Stimulated activated CD8-positive, alpha-beta memory T cell treated with anti-CD3 and anti-CD28 coated beads, Interleukin-15, amount 100 ng/mL, for 1 hour (primary cell): ENCODE measurements at places on chromosomes 5 and 9.

- DNase-seq: no peak
Observed at GRCh38 chr5:106292654-106293053, 1378.1 kb downstream of the EFNA5 start.

DNA sequence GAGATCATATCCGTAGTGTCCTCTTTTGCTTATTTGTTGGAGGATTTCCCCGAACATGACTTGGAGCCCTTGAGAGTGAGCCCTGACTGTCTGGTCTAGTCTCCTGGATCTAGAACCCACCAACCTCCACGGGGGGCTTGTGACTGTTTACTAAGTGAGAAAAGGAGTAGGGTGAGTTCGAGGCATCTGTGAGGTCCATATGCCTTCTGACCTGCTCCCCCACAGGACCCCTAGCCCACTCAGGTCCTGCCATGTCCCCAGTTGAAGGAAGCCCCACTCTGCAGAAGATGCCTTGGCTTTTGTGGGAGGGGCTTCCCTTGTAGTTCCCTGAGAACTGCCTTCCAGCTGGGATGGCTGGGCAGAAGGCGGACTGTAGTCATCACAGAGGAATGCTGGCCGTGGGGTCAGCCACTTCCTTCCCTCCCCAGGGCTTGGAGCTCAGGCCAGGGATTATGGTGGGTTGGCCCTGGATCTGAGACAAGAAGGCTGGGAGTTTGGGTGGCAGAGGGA, 7.0 kb upstream of the IRF1 start:
- DNase-seq: no peak

- DNase-seq: no peak
Observed at GRCh38 chr5:5979761-5980537, 398.4 kb downstream of the MED10 start.

- DNase-seq: peak; percentile 14
Observed at GRCh38 chr5:131068893-131069643, 96.0 kb downstream of the HINT1 start.

- DNase-seq: no peak
Observed at GRCh38 chr5:34657274-34657921, 1.3 kb downstream of the RAI14 start.

DNA sequence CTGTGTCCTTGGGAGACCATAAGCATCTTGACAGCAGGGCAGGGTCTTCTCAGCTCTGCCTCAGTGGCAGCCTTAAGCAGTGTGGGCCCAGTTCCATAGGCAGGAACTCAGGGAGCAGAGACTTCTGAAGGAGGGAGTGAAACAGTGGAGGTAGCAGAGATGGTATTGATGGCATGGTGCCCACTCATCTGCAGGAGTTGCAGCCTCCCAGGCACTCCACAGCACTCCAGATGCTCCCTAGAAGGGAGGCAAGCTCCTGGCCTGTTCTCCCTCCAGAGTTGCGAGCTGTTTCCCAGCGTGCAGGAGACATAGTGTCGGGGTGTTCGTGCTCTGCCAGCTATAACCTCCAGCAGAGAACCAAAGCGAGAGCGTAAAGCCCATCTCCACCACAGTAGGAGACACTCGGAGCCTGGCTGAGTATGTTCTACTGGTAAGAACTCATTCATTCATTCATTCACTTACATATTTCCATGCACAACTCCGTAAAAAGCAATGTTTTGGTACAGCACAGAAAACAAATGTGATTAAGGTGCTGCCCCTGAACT, 31.4 kb upstream of the UNC5A start:
- DNase-seq: no peak

GRCh38 chr5:150001660-150002486, 1.3 kb downstream of the HMGXB3 start:
- DNase-seq: peak; percentile 29

GRCh38 chr9:110156902-110157301, 51.1 kb downstream of the C9orf152 start:
- no peak for DNase-seq

DNA sequence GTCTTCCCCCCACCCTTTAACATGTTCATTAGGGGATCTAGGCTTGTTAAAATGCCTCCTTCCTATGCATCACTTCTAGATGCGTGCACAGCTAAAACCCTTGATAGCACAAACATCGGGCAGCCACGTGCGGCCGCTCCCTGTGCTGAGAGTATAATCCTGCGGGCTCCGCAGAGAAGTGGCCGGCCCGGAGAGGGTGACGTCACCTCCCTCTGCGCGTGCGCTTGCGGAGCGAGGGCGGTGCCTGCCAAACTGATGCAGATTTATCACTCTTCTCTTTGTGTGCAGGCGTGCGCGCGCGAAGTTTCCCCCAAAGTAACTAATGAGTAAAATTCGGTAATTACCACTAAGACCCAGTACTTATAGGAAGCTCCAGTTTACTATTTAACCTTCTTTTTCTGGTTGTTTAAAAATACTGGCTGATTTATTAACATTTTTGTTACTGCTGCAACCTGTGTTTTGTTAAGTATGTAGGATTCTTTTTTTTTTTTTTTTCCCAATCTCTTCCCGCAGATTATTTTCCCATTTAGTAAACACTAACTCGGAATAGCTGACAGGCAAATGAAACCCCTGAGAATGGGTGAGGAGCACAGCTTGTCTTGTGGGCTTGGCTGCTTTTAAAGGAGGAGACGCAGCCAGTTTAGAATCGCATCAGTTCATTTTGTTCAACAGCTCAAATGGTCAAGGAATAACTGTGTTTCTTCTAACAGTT, 121.6 kb downstream of the TRIO start:
- peak; percentile 36 for DNase-seq

GRCh38 chr9:32258482-32258881, 126.0 kb upstream of the ACO1 start:
- no peak for DNase-seq

DNA sequence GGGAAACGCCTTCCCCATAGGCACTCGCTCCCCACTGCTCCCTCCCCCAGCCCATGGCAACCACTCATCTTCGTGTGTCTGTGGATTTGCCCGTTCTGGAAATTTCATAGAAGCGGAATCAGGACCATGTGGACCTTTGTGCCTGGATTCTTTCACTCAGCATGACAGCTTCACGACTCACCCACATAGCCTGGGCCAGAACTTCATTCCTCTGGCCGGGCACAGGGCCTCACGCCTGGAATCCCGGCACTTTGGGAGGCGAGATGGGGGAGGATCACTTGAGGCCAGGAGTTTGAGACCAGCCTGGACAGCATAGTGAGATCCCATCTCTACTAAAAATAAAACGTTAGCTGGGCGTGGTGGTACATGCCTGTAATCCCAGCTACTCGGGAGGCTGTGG, 12.1 kb upstream of the DIPK1B start:
- DNase-seq: no peak

DNA sequence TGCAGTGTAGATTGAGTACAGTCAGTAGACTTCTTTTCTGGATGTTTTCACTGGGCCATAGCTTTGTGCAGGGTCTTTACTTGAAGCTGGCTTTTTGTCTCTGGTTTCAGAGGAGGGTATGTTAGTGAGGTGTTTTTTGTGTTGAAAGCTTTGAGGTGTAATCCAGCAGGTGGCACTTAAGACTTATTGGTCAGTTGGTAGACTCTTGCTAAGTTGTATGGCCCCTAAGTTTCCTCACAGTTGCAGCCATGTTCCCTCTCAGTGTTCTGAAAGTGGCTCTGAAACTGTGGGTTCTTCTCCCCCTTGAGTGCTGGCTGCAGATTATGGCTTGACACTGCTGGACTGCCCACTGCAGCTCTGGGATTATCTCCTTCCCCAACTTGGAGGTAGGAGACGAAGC, 55.7 kb upstream of the SLC44A1 start:
- DNase-seq: no peak

GRCh38 chr9:127504887-127505251, 53.6 kb downstream of the LRSAM1 start:
- no peak for DNase-seq
